Fibroblast of the aortic adventitia (primary cell): ENCODE measurements at places on chromosomes 13 and 19.

DNA sequence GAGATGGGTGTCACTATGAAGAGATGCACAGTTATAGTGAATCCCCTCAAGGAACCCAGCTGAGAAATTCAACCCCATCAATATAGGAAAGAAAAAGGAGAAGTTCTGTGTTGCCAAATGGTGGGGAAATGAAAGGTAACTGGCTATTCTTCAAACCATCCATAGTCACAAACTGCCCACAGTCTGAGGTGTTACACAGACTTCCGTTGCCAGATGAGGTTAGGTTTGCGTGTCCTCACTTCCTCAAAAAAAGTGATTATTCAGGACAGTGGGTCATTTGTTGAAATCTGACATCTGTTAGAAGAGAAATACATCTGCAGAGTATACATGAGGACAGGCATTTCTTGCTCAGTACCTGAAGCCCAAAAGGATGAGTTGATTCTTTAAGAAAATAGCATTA lies 9.0 kb downstream of the SIGLEC5 start:
- DNase-seq: no peak

DNA sequence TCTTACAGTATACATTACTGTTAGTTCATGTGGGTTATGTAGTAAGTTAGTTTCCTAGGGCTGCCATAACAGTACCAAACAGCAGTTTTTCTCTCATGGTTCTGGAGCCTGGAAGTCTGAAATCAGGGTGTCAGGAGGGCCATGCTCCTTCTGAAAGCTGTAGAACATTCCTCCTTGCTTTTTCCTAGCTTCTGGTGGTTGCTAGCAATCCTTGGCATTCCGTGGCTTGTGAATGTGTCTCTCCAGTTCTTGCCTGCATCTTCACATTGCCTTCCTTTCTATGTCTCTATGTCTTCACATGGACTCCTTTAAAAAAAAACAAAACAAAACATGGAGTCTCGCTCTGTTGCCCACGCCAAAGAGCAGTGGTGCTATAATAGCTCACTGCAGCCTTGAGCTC lies 95.4 kb downstream of the WDFY2 start:
- no peak for DNase-seq

GRCh38 chr19:6215701-6216235 lies 64.0 kb downstream of the MLLT1 start:
- DNase-seq: no peak

- peak; percentile 45 for DNase-seq
Measured at GRCh38 chr13:36341718-36342117, 4.5 kb downstream of the SPART start.

GRCh38 chr13:59319276-59319675 lies 844.5 kb downstream of the DIAPH3 start:
- DNase-seq: no peak

- no peak for DNase-seq
Measured at GRCh38 chr19:46601318-46602224, at the start of gene CALM3. TSS of gene CALM3 (plus strand) at chr19:46601330. CDS start at chr19:46601435, 105 bp downstream.

- DNase-seq: peak; percentile 22
Measured at GRCh38 chr19:7415163-7415856, 66.6 kb downstream of the ARHGEF18 start.

- no peak for DNase-seq
Measured at GRCh38 chr13:34114581-34114980, 296.6 kb downstream of the RFC3 start.

DNA sequence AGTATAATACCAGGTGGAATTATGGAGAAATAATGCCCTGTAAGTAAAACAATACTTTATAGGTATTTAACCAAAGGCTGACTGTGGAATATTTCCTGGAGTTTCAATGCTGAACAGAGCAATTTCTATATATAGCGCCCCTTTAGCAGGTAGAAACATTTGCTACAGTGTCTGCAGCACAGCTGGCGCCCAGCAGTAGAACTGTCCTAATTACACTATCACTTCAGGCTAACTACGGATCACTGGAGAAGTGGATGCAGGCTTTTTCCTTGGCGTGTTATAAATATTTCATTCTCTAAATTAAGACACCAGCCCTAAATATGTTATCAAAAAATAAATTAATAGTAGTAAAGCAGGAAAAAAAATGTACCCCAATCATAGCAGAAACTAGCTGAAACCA lies 3.1 kb downstream of the SHISA2 start:
- DNase-seq: no peak

DNA sequence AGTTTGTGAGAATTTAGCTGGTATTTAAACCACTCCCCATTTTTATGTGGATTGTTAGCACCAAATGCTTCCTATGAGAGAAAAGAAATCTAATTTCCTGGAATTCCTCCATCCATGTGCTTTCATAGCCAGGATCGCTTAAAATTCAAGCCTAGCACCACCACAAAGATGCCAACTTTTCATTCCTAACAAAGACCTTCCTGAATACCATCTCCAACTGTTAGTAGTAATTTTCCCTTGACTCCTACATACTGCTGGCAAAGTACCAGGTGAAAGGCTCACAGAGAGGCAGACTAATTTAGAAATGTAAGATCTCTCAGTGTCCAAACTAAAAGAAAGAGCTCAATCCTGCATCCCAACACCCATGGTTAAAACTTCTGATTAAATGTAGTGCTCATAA lies 386.3 kb downstream of the KCTD12 start:
- no peak for DNase-seq

- DNase-seq: no peak
Measured at GRCh38 chr19:45729800-45730290, 851 bp downstream of the FBXO46 start.
